ENCODE measurements at places on chromosomes 5 and 9.
A peak's percentile ranks its signal among the peaks of the same experiment; 100 is the strongest.

- DNase-seq: no peak
These were observed 15.7 kb downstream of the OR2S2 start for GRCh38 chr9:35942286-35942685.

DNA sequence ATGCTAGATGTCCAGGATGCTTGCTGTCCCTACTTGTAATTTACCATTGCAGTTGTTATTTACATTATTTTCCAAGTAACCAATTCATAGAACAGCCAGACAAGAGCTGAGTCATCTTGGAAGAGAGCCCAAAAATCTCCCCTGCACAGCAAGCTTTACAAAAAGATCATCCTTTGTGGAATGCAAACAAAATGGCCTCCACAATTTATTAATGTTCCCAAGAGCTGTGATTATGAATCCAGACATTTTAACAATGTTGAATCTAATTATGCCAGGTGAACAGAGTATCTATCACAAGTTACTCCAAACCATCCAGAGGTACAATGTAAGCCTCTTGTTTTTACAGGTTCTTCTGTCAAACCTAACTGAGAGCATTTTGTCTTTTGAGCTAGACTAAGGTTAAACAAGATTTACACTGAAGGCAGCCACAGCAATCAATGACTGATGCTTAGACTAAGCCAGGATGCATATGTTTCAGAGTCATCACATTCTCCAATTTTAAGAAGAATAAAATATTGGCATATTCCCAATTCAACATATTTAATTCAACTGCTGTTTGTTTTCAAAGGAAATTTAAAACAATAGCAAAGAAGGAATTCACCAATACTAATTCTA, 95.3 kb upstream of the SLC12A2 start:
- DNase-seq: no peak

DNA sequence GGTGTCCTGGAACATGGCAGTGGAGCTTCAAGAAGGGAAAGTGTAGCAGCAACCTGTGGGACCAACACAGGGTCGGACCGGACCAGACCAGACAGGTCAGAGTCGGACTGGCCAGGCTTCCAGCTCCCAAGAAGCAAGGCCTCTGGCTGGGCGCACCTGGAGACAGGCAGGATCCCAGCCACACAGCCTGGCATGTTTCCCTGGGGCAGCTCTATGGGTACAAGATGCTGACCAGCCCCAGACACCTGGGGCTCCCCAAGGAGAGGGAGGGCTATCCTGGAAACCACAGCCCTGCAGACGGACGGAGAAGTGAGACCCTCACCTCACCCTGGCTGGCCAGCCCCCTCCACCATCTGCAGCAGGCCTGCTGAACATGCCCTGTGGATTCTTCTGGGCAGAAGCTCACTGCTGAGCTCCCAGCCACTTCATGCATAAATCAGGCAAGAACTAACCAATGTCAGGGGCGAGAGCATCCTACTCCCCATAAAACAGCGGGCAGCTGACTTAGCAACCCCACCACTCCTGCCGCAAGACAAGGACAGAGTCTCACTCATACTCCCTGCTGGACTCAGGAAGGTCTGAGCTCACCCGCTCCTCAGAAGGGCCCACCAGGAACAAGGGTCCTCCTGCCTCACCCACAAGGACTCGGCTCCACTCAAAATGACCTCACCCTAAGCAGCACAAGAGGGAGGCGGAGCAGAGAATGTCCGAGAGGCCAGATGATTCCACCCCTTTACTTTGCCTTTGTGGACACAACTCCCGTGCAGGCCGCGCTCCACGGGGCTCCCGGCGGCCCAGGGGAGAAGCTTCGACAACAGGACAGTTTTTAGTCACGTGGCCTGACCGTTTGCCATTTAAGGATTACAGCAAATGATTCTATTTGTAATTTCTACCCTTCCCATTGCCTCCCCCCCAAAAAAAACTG, 2.9 kb upstream of the DPH7 start:
- DNase-seq: no peak

GRCh38 chr5:33637011-33637410, 196.2 kb downstream of the TARS1 start:
- DNase-seq: no peak

DNA sequence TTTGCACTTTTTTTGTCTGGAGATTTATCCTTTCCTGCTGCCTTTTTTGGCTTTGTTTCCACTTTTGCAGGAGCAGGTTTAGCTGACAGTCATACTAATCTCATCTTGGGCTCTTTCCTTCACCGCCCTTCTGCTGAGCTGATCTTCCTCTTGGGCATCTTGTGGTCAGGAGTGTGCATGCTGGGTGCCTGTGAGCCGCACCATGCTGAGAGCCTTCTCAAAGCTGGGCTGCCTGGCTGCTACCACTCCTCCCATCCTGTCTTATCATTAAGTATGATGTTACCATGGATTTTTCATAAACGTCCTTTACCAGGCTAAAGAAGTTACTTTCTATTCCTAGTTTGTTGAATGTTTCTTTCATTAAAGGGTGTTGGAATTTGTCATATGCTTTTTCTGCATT, 49.5 kb upstream of the MCCC2 start:
- peak; percentile 39 for DNase-seq

GRCh38 chr9:108161503-108161902, 671.9 kb upstream of the KLF4 start:
- no peak for DNase-seq
